Activated CD4-positive, alpha-beta T cell treated with anti-CD3 and anti-CD28 coated beads for 24 hours (primary cell): ENCODE measurements at places on chromosomes 13 and 19.

DNA sequence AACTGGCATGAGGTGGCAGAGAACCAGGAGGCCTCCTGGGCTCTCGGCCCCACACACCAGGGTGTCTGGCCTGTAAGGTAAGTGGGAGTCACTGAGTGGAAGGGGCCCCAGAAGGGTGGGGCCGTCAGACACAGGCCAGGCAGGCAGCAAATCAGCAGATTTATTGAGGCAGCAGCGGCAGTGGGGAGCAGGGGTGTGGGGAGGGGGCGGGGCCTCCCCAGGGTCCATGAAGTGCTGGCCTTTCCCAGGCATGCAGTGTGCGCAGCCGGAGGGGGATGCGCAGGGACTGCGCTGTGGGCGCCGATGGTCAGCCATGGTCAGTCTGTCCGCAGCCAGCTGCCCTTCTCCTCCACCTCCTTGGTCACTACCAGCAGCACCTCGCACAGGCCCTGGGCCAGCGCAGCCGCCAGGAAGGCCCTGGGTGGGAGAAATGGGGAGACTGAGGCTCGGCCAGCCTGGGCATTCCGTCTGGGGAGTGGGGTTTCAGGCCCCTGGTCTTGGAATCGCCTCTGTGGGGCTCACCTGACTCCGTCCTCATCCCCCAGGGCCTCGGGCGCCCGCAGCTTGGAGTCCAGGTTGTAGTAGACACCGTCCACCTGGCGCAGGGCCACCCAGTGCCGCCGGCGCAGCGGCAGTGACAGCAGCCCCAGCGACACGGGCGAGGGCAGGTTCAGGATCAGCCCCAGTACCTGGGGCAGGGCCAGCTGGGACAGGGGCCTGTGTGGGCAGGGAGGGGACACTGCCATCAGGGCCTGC is 5.0 kb downstream of the JOSD2 start:
- DNase-seq = no peak

- DNase-seq = peak; percentile 61
Observed at GRCh38 chr19:56080669-56081401, 40.3 kb downstream of the ZNF787 start.

- DNase-seq = no peak
Observed at GRCh38 chr13:42148538-42148937, 100.1 kb downstream of the DGKH start.

GRCh38 chr19:4636151-4636717 is 3.1 kb upstream of the TNFAIP8L1 start:
- peak; percentile 72 for DNase-seq
